ENCODE measurements at places on chromosomes 7 and 10. TPM values are rescaled to one million over a fixed set of nuclear protein-coding genes. Genes with fewer than 3 reads are reported as not detected.

GRCh38 chr10:72162978-72163377 lies 52.8 kb upstream of the ANAPC16 start:
- DNase-seq: no peak

DNA sequence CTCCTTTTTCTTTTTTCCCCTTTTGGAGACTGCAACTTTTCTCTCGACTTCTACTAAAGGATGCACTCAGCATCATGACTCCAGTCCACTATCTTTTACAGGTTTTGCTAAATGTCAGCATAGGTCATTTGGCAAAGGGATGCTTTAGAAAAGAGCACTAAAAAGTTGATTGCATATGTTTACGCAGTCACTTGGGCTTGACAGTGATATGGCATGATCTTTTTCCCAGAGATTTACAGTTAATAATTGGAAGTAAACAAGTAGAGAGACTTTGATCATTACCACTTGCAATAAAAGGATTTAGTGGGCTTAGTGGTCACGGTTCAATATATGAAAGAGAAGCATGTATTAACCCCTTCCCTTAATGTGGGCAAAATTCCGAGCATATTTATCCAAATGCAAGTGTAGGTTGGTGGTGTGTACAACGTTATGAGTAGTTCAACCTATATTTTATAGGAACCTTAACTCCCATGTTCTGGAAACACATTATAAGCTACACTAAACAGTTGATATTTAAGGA lies 1.8 kb downstream of the BMI1 start:
- no peak for DNase-seq

The ANKRD2 gene
- total RNA-seq: 0.78 TPM

DNA sequence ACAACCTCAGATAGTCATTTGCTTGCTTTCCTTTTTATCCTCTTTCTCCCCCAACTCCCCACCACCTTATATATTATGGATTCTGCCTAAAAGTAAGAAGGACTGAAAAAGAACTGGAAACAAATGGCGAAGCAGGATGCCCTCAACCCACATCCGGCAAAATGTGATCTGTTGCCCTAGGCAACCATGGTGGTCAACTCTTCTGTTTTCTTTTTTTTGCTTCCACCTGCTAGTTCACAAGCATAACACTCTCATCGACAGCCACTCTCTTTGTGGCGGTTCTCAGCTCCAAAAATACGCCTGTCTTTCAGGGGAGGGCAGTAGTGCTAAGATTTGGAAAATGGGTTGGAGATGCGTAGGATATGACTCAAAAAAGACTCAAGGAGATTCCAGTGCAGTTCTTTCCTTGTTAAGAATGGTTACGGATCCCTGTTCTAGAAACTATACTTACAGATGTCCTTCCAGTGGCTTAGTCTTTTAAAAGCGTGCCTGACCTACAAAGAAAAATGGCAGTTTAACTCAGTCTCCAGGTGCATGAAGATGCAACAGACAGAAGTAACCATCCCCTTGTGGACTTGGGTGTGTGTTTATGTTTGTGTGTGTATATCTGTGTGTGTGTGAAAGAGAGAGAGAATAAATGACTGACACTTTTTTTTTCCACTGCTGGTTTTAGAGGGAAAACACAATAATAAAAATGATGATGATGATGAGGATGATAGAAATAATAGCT lies 10.7 kb downstream of the APBB1IP start:
- no peak for DNase-seq

The MMP21 gene
- 0.07 TPM for total RNA-seq

DNA sequence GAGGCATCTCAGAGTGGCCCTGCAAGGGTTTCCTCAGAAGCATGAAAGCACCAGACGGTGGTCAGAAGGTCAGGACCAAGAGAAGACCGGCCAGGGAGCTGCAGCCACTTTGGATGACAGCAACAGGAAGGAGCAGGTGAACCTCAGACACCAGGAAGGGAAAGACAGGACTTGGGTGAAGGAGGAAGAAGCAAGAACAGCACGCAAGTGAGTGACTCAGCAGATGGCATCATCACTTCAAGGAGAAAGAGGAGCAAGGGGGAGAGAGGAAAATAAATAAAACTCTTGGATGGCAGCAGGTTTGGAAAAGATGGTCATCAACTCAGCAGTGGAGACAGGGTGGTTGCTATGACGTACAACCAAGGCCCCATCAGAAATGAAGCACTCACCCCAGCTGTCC lies 31.6 kb downstream of the NCAPG2 start:
- no peak for DNase-seq

GRCh38 chr10:52653263-52653909 lies 119.2 kb downstream of the MBL2 start:
- no peak for DNase-seq

GRCh38 chr7:157117796-157118195 lies 20.9 kb upstream of the UBE3C start:
- DNase-seq: no peak

- no peak for DNase-seq
Observed at GRCh38 chr7:114791771-114792170, 130.1 kb upstream of the MDFIC start.

The TLX1 gene
- total RNA-seq: 0.60 TPM

All from pulmonary artery endothelial cell (primary cell).